ENCODE measurements at places on chromosomes 1 and 21.

- no peak for DNase-seq
These were observed 67.6 kb downstream of the TPR start for GRCh38 chr1:186307445-186307844.

DNA sequence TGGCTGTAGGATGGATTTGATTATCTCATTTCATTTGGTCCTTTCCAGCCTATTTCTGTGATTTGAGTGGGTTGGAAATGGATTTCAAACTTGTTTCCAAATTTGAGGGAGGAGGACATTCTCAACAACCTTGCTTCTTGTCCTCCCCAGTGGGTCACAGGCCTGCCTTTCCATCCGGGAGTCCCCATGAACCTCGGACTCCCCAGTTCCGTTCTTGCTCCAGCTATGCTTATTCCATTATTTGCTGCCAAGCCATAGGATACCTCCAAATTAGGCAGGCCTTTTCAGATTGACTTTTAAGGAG, 97.8 kb downstream of the DUSP10 start:
- peak; percentile 67 for DNase-seq

- peak; percentile 56 for DNase-seq
These were observed 242.3 kb downstream of the TOMM20 start for GRCh38 chr1:234886081-234886984.

DNA sequence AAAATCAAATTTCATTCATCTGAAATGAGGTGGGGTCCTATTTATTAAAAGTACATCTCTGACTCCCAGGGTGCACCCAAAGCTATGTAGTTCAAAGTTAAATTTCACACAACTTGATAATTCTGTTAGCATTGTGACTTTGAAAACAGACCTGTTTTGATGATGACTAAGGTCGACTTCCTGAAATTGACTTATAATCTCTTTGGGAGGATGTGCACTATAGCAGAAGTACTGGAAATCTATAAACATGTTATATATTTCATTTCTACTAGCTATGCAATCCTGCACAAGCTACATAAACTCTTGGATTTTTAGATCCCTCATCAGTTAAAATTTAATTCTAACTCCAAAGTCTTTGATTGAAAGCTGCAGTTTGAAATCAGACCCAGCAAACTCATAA, 507.6 kb downstream of the NEGR1 start:
- DNase-seq, result no peak

DNA sequence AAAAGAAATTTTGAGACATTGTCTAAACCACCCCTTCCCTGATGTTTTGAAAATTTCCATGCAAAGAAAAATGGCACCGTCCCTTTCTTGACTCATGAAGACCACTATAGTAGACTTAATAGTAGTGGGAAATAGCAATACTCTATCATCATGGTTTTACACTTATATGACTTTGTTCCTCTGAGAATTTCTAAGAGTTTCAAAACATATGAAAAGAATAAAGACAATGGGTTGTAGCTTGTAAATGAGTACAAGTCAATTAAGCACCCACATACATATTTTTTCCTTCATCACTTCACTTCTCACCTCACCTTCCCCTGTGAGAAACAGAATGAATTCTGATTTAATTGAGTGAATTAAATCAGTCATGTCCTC, 151.7 kb downstream of the LYPLAL1 start:
- no peak for DNase-seq

All from muscle of back (tissue), 13 donors.